ENCODE measurements at places on chromosomes 3 and 15. TPM values are rescaled to one million over a fixed set of nuclear protein-coding genes. Genes with fewer than 3 reads are reported as not detected.

HES1 gene
- total RNA-seq, result 100 TPM

PPARG gene
- total RNA-seq, result 17.7 TPM

IL16 gene
- total RNA-seq, result under 0.01 TPM

SUCLG2 gene
- 45.0 TPM for total RNA-seq

SLC12A1 gene
- not detected for total RNA-seq

MFSD1 gene
- 48.4 TPM for total RNA-seq

FETUB gene
- not detected for total RNA-seq

IGSF10 gene
- under 0.01 TPM for total RNA-seq

TMEM207 gene
- total RNA-seq, result not detected

ARPP21 gene
- not detected for total RNA-seq

ILDR1 gene
- total RNA-seq, result 0.96 TPM

UBA7 gene
- 16.6 TPM for total RNA-seq

IL20RB gene
- 86.8 TPM for total RNA-seq

GCSAM gene
- total RNA-seq, result 0.48 TPM

ELP6 gene
- total RNA-seq, result 13.4 TPM

SIDT1 gene
- under 0.01 TPM for total RNA-seq

GOLGA8G gene
- total RNA-seq, result not detected

GOLGA8T gene
- not detected for total RNA-seq

APBA2 gene
- 14.7 TPM for total RNA-seq

A4GNT gene
- not detected for total RNA-seq

AP4E1 gene
- total RNA-seq, result 18.3 TPM

ARNT2 gene
- 0.21 TPM for total RNA-seq

SERINC4 gene
- not detected for total RNA-seq

FOXB1 gene
- not detected for total RNA-seq

IQCF5 gene
- total RNA-seq, result not detected

SLC24A5 gene
- total RNA-seq, result not detected

PHC3 gene
- total RNA-seq, result 22.8 TPM

GPX1 gene
- total RNA-seq, result 723 TPM

FANCD2OS gene
- not detected for total RNA-seq

GUCA1C gene
- not detected for total RNA-seq
